Urothelium cell line (cell line): ENCODE measurements at places on chromosomes 3 and 15.

DNA sequence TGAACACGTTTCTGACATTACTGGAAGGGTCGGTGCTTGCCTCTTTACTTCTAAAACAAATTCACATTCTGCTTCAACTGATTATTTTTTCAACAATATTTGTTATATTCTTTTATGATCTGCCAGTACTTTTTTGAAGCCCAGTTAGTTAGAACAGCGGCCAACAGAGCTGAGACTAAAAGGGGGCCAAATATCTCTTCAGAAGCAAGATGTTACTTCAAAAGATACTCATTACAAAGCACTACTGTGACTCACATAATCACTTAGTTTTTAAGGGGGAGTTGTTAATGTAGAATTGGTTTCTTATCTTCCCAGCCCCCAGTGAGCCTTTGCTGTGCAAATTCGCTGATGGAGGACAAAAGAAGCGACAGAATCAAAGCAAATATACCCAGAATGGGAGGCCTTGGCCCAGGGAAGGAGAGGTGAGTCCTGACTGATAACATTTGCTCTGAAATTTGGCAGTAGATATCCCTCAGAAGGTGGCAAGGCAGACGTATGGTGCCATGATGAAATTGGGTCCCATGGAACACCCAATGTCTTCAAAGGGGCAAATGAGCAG is 587.8 kb downstream of the RBMS3 start:
- DNase-seq: no peak

GRCh38 chr3:86743233-86743632 is 247.7 kb downstream of the VGLL3 start:
- no peak for DNase-seq

DNA sequence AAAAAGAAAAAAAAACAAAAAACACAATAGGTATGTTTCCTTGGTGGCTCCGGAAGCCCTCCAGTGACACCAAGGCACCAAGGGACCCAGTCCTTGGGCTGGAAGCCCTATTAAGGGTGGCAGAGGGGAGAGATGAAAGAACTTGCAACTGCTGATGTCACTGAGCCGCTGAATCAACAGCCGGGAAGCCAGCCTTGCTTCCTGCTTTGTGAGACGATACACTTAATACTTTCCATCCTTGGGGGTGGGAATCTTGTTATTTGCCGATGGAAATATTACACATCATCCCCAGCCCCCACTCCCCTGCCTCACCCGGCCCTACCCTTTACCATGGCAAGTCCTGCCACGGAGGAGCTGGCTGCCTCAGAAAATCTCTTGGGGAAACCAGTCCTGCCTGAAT is 5.6 kb upstream of the ISLR2 start:
- DNase-seq: no peak

DNA sequence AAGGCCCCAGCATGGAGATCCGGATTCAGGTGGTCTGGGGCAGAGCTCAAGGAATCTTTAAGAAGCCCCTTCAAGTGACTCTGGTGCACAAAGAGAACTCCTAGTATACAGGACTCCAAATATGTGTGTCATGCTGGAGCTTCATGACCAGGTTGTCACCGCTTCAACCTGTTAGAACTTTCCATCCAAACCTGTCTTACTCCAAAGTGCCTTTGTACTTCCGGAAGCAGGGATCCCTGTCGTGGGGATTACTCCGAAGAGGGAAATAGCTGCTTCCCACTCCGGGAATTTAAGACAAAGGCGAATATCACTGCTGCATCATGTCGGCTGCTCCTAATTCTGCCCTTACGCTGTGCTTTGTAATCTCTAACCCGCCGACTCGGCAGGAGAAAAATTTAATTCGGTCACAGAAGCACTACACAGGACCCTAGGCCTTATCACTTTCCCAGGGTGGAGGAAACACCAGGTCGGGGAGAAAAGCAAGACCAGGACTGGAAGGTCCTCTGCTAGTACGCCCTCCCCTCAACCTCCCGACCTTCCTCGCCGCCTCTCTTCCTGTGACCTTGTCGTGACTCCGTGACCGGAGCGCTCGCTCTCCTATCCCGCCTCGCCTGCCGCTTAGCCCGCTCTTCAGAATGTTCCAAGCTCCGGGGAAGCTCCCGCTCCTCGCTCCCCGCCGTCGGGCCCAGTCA is 730 bp downstream of the HIGD1A start:
- peak; percentile 28 for DNase-seq

GRCh38 chr3:69392415-69392814 is 6.5 kb upstream of the FRMD4B start:
- DNase-seq: no peak

DNA sequence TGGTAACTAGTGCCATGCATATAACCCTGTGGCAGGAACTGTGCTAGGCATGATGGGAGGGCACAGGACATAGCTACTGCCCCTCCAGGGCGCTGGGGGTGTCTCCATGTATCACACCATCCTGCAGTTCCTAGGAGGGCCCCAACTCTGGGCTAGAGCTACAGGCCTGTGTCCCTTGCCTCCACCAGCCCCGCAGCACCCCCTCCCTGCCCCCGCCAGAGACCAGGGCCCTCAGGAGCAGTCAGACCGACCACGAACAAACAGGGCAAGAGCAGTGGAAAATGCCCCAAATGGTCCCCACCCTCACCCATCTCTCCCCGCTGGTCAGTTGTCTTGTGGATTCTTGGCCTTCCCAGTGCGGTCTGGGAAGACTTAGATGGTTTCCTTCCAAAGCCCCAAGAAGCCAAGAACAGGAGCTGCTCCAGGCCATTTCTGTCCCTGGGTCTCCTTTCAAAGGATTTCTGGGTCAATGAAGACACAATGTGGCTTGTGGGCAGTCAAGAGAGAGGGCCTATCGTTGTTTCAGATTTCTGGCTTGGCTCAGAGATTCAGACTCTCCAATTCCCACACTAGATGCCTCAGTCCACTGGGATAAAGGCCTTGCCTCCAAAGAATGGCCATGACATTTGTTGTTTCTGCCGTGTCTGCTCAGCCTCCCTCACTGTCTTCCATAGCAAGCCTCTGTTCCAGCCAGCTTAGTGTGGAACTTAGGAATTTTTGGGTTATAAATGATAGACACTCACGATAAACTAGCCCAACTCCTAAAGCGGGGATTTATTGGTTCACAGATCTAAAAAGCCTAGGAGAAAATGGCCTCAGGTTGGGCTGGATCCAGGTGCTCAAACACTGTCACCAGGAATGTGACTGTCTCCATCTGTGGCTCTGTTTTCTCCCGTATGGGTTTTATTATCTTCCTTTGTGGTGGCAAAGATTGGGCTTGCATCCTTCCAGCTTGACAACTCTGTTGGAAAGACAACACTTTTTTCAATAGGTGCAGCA is 80.6 kb downstream of the LSM3 start:
- no peak for DNase-seq
